Chondrocyte (in vitro differentiated cells): ENCODE measurements at places on chromosomes 1 and 21. TPM values are rescaled to one million over a fixed set of nuclear protein-coding genes. Genes with fewer than 3 reads are reported as not detected.

DNA sequence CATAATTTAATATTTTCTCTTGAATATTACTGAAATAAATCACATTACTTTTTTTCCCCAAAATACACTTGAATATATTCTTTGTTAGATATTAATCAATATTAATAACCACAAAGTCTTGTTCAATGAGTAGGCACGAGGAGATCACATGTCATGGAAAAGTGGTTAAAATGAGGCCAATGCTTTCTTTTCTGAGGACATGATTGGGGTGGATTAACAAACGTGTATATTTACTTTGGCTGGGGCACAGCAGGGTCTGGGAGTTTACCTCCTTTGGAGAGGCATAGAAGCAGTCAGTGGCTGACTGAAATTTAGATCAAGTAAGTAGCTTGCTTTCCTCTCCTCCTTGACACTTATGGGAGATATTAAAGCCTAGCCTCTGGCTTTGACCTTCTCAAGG lies 664.3 kb upstream of the B3GALT2 start:
- DNase-seq, result no peak
- peaks cover 16% of the 10 kb centered on the region for H3K4me1 ChIP-seq
- no peak overlapping the region for H3K27ac ChIP-seq
- no peak overlapping the region for H3K4me3 ChIP-seq
- H3K36me3 ChIP-seq, result no peaks in the 10 kb centered on the region

GRCh38 chr1:100643471-100644196 lies 75.9 kb upstream of the VCAM1 start:
- peaks cover 19% of the 10 kb centered on the region for H3K4me1 ChIP-seq
- H3K27ac ChIP-seq, result peak overlapping the region; percentile 65
- no peak for DNase-seq
- peaks cover 7% of the 10 kb centered on the region for H3K36me3 ChIP-seq
- H3K27me3 ChIP-seq, result no peaks in the 10 kb centered on the region

DNA sequence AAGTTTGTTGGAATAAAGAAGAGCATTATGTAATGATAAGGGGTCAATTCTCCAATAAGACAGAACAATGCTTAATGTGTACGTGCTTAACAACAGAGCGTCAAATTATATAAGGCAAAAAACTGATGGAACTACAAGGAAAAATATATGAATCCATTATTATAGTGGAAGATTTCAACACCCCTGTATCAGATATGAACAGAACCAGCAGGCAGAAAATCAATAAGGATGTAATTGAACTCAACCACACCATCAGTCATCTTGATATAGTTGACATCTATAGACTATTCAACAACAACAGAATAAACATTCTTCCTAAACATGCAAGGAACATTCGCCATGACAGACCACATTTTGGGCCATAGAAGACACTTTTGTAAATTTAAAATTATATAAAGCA lies 3.6 kb upstream of the CDC73 start:
- no peak overlapping the region for H3K4me3 ChIP-seq
- DNase-seq, result no peak
- no peak overlapping the region for H3K27ac ChIP-seq
- peaks cover 38% of the 10 kb centered on the region for H3K4me1 ChIP-seq
- H3K36me3 ChIP-seq, result no peaks in the 10 kb centered on the region

GRCh38 chr1:116018007-116018406 lies 41.7 kb downstream of the SLC22A15 start:
- H3K36me3 ChIP-seq, result peaks cover 15% of the 10 kb centered on the region
- no peak overlapping the region for H3K27ac ChIP-seq
- no peak for DNase-seq

- H3K4me1 ChIP-seq, result peaks cover 12% of the 10 kb centered on the region
- DNase-seq, result no peak
- no peaks in the 10 kb centered on the region for H3K36me3 ChIP-seq
Measured at GRCh38 chr1:41776891-41777441, 141.8 kb downstream of the HIVEP3 start.

DNA sequence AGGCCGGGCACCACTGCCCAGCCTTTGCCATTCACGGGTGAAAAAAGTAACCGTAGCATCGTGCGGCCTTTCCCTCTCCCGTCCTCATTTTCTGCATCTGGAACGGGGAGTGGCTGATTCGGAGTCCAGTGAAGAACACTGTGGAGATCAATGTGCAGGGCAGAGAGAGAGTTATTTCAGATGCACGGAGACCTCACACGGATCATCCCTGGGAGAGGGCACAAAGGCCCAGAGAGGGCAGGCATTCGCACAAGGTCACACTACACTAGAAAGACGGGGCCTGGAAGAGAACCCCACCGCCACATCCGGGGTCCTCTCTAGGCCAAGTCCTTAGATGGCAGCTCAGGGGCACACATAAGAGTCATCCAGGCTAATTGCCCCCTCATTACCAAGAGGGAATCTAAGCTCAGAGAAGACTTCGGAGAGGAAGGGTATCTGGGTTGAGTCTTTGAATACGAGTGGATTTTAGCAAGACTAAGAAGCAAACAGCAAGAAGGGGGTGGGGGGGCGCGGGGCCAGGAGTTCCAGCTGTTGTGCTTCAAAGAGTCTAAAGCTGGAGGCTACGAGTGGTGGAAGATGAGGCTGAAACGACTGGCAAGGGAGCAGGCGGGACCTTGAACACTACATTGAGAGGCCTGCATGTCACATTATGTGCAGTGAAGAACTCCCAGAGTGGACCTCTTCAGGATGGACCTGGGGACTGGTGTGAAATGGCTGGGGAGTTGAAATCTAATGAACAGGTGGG lies 857 bp downstream of the GPX7 start:
- DNase-seq, result no peak
- peak overlapping the region; percentile 80 for H3K4me3 ChIP-seq
- H3K27ac ChIP-seq, result peak overlapping the region; percentile 93
- no peaks in the 10 kb centered on the region for H3K27me3 ChIP-seq

- no peaks in the 10 kb centered on the region for H3K27me3 ChIP-seq
- no peak for DNase-seq
- H3K27ac ChIP-seq, result no peak overlapping the region
- H3K4me3 ChIP-seq, result no peak overlapping the region
Measured at GRCh38 chr1:73144311-73144710, 862.0 kb upstream of the NEGR1 start.

DNA sequence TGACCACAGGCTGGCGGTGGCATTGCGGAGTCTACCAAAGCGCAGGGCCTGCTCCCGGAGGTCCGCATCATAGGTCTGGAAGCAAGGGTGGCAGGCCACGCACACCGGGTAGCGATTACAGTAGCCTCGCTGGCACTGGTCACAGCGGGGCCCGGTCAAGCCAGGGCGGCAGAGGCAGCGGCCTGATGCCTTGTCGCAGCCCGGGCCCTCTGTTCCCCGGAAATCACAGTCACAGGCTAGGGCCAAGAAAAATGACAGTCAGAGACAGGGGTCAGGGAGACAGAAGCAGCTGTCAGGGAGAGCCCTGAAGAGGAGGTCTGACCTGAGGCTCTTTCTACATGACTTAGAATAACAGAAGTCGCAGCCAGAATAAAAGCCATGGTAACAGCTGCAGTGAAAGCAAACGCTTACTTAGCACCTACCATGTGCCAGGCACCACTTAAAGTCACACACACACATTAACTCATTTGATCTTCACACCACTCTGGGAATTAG lies 26.4 kb downstream of the LAMB3 start:
- no peak for DNase-seq
- no peaks in the 10 kb centered on the region for H3K36me3 ChIP-seq
- no peak overlapping the region for H3K4me3 ChIP-seq
- peaks cover 25% of the 10 kb centered on the region for H3K4me1 ChIP-seq
- H3K27ac ChIP-seq, result peak overlapping the region; percentile 83

DNA sequence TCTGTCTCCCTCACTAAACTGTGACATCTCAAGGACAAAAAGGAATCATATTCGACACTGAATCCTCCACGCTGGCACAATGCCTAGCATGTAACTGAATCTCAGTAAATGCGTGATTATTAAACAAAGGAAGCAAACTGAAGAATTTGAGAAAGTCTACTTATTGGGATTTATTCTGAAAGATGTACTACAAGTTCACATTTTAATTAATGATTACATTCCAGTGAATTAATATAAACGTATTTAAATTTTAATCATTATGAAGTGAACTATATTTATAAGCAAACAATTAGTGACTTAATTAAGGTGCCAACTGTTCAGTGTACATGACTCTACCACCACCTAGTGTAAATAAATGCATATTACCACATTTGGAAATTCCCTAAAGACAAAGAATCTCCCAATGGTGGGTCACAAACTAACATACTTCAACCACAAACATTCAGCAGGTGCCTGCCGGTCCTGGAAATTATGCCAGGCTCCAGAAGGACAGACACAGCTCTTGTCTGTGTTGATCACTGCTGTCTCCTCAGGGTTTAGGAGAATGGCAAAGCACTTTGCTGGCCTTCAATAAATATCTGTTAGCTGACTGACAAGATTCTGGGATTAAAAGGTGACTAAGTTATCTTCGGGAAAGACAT lies 56.3 kb downstream of the SMYD3 start:
- no peaks in the 10 kb centered on the region for H3K36me3 ChIP-seq
- H3K27me3 ChIP-seq, result no peaks in the 10 kb centered on the region
- DNase-seq, result no peak

GRCh38 chr1:69197816-69198215 lies 369.9 kb upstream of the LRRC7 start:
- no peak overlapping the region for H3K27ac ChIP-seq
- no peaks in the 10 kb centered on the region for H3K4me1 ChIP-seq
- DNase-seq, result no peak
- H3K27me3 ChIP-seq, result peaks cover 10% of the 10 kb centered on the region

DNA sequence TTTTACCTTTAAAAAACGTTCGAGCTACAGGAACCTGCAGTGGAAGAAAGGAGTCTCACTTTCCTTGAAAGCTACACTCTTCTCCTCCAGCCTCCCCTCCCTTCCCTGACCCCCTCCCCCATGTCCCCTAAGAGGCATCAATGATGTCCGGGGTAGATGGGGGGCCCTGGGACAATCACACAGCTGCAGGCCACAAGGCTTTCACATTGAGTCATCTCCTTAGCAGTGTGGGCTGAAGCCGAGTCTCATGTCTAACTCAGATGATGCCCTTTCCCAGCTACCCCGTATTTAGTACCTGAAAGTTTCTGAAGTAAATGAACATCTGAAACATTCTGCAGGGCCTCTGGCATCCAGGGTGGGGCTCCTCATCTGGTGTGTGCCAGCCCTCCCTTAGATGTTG lies 6.3 kb upstream of the GPR25 start:
- DNase-seq, result no peak

DNA sequence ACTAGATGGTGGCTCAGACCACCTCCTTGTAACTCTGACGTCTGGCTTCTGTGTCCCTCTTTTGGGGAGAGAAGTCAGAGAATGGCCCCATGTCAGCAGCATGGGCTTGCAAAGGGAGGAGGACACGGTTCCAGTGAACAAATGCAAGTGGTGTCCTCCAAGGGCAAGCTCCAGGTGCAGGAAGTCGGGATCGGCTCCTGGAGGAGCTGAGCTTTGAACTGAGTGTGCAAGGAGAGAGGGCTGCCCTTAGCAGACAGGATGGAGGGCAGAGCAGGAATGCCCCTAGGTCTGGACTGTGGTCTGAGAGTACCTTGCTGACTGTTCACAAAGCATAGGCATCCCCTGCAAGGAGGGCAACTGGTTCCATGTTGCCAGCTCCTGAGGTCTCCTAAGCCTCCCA lies 17.3 kb downstream of the PKP1 start:
- H3K36me3 ChIP-seq, result no peaks in the 10 kb centered on the region
- H3K4me1 ChIP-seq, result peaks cover 40% of the 10 kb centered on the region
- no peak overlapping the region for H3K4me3 ChIP-seq
- DNase-seq, result no peak
- H3K27me3 ChIP-seq, result no peaks in the 10 kb centered on the region

- no peak overlapping the region for H3K27ac ChIP-seq
- peaks cover 12% of the 10 kb centered on the region for H3K4me1 ChIP-seq
- H3K36me3 ChIP-seq, result peaks cover 1% of the 10 kb centered on the region
- H3K27me3 ChIP-seq, result no peaks in the 10 kb centered on the region
- H3K4me3 ChIP-seq, result no peak overlapping the region
Measured at GRCh38 chr21:31781737-31782136, 49.8 kb upstream of the SCAF4 start.

DNA sequence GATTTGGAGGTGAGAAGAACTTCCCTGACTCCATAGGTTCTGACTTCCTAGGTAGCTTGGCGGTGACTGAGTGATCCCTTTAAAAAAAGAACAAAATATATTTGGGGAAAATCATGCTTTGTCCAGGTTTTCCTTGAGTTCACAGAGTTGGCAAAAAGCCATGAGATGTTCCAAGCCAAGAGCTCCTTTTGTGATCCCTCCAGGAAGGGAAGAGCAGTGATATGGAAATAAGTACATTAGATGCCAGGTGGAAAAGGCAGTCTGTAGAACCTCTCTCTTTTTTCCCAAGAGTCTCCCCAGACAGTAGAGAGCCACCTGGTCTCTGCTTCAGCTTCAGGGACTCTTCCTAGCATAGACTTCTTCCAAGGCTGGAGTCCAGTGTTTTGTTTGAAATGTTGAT lies 10.2 kb downstream of the TLCD4 start:
- no peak for DNase-seq
- H3K27ac ChIP-seq, result no peak overlapping the region
- H3K36me3 ChIP-seq, result peaks cover 5% of the 10 kb centered on the region
- peaks cover 4% of the 10 kb centered on the region for H3K27me3 ChIP-seq

DNA sequence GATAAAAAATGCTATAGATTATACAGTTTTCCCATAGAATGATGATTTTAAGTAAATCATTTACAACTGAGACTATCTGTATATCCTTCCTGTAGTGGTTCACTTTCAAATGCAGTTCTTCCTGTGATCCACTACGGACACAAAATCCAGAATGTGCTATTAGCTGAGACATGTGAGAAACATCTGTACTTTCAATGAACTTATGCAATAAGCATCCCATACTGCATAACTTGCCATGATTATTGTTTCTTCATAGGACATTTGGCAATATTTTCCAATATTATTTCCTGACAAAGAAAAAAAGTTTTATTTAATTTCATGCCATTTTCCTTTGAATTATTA lies 83.5 kb upstream of the PRDX6 start:
- H3K27ac ChIP-seq, result no peak overlapping the region
- DNase-seq, result no peak
- H3K4me3 ChIP-seq, result no peak overlapping the region
- peaks cover 7% of the 10 kb centered on the region for H3K4me1 ChIP-seq
- H3K27me3 ChIP-seq, result no peaks in the 10 kb centered on the region

DNA sequence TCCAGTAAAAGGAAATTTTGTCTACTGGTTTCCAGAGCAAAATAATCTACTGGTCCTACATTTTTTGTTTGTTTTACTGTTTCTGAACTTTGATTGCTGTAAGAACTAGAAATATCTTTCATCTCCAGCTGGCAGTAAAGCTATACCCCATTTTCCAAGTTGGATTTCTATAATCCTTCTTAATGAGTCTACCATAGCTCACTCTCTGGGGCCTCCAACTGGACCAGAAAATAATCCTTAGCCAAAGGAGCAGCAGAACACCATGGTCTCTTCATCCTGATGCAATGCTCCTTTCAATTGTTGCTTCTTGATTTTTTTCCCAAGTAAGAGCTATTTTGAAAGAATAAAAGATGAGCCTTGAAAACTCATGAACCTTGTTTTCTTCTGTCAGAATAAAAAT lies 110.0 kb upstream of the COL11A1 start:
- H3K4me1 ChIP-seq, result peaks cover 41% of the 10 kb centered on the region
- no peaks in the 10 kb centered on the region for H3K27me3 ChIP-seq
- no peak overlapping the region for H3K4me3 ChIP-seq

CYP4X1 gene
- 1.0 to 1.1 TPM (median 1.1 TPM) in 3 replicates for total RNA-seq

AIM2 gene
- not detected in 3 replicates for total RNA-seq

KRTAP21-2 gene
- total RNA-seq, result not detected in 3 replicates

EDN2 gene
- 0.38 to 4.2 TPM (median 0.80 TPM) in 3 replicates for total RNA-seq

GPR37L1 gene
- total RNA-seq, result not detected in 3 replicates

GPR153 gene
- 4.2 to 5.8 TPM (median 4.4 TPM) in 3 replicates for total RNA-seq

MIXL1 gene
- 0.17 TPM in 1 of 3 replicates, not detected in the others for total RNA-seq
